ENCODE measurements at places on chromosomes 1 and 21.

DNA sequence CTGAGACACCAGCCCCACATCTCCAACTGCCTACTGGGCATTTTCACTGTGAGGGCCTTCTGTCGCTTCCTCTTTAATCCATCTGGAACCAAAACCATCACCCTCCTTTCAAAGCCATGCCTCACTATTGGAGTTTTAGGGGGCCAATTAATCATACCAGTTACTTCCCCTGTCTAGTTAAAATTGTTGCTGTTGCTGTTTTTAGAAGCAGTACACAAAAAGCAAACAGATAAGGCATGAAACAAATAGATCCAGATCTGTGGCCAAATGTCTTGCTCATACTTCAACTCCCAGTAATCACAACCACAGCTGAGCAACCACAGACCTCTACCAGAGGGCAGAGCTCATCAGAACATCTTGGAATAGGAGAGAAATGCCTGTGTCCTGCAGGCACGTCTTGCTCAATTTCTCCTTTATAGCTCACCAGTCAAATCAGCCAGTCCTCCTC lies 133.8 kb upstream of the C1orf105 start:
- no peaks in the 10 kb centered on the region for H3K36me3 ChIP-seq
- DNase-seq, result peak; percentile 38
- H3K27me3 ChIP-seq, result no peaks in the 10 kb centered on the region
- no peak overlapping the region for H3K27ac ChIP-seq
- peaks cover 18% of the 10 kb centered on the region for H3K4me1 ChIP-seq
- no peak overlapping the region for H3K4me3 ChIP-seq

- H3K4me3 ChIP-seq, result peak overlapping the region; percentile 57
- H3K27me3 ChIP-seq, result no peaks in the 10 kb centered on the region
- H3K36me3 ChIP-seq, result peaks cover 14% of the 10 kb centered on the region
- peaks cover 16% of the 10 kb centered on the region for H3K4me1 ChIP-seq
- DNase-seq, result peak; percentile 88
Measured at GRCh38 chr1:16612332-16613172, 812 bp downstream of the NBPF1 start.

DNA sequence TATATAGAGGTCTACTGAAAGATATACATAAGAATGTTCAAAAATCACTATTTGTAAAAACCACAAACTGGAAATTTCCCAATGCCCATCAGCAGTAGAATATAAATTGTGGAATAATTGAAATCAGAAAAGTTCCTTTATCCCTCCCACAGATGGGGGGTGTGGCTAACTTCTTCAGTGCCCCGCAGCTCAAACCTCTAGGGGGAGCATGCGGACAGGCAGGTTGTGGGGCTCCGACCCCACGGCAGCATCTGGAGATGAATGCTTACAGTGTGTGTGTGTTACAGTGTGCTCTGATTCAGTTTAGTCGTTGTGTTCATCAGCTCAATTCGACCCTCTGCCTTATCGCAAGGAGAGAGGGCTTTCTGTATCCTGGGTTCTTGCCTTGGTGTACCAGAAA lies 262.1 kb upstream of the LRRC7 start:
- H3K4me1 ChIP-seq, result no peaks in the 10 kb centered on the region
- H3K4me3 ChIP-seq, result no peak overlapping the region
- H3K27ac ChIP-seq, result no peak overlapping the region
- H3K27me3 ChIP-seq, result no peaks in the 10 kb centered on the region
- no peak for DNase-seq

DNA sequence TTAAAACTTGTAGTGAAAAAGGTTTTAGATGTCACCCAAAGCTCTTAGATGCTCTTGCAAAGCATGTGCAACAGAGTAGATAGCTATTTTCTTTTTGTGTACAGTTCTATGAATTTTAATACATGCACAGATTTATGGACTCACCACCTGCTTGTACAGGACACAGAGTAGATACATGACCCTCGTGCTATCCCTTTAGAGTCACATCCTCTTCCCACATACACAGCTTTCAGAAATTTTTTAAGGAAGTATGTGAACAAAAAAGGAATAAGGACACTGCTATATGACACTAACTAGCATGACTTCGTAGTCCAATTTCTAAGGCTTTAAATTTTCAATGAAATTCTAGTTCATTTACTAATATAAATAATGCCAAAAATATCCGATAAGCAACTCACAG lies 60.9 kb downstream of the ABL2 start:
- no peaks in the 10 kb centered on the region for H3K27me3 ChIP-seq
- no peaks in the 10 kb centered on the region for H3K36me3 ChIP-seq
- no peak overlapping the region for H3K27ac ChIP-seq
- no peak for DNase-seq
- peaks cover 53% of the 10 kb centered on the region for H3K4me1 ChIP-seq

DNA sequence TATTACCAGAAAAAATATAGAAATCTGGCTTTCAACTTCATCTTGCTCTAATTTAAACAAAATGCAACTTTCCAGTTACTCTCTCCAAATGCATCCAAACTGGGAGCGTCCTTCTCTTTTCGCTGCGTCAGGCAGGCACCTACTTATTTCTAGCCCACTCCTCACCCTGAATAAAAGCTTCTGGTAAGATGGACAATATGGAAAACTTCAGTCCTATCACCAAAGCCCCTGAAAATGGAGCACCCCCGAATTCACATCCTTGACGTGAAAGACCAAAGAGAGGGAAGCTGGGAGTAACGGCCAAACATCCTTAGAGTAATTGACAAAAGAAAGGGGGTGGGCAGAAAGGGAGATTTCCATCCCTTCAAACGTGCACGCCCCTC lies 5.5 kb upstream of the PROX1 start:
- no peak overlapping the region for H3K4me3 ChIP-seq
- H3K27me3 ChIP-seq, result peaks cover 4% of the 10 kb centered on the region
- no peaks in the 10 kb centered on the region for H3K36me3 ChIP-seq
